ENCODE measurements at places on chromosomes 6 and 20.

GRCh38 chr20:17210983-17211382 is 15.9 kb upstream of the PCSK2 start:
- no peak for DNase-seq

DNA sequence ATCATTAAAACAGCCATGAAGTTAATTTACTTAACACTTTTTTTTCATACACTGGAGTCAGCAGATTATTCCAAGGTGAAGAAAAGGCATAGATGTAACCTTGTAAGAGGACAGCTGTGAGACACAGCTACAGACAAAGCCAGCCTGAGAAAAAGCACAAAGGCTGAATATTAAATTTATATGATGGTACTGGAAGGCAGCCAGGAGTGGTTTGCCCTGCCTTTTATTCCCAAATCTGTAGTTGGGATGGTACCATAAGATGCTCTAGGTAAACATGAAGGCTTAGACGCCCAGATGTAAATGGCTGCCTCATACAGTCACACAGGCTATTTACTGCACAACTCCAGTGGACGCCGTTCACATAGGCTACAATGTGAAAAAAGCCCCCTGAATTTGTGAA is 42.1 kb upstream of the LOC128125822 start:
- DNase-seq = no peak

DNA sequence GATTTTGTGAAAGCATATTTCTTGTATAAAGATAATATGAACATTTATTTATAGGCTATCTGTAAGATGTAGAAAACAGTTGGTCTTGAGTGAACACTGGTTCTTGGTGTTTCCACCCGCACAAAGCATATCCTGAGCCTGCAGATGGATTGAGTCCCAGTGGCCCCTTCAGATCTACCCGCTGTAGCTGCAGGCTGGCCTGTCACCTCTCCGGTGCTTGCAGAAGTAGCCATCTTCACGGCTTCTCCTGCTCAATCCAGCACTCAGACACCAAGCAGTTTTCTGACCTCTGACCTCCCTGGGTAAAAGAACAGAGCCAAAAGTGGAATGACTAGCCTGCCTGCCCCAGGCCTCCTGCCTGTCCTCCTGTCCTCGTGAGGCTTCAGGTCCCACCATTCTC is 22.7 kb downstream of the LYRM2 start:
- no peak for DNase-seq

- no peak for DNase-seq
Observed at GRCh38 chr20:34570859-34571306, 12.4 kb downstream of the MAP1LC3A start.

GRCh38 chr20:680638-681187 is 5.1 kb upstream of the SCRT2 start:
- DNase-seq = no peak

- no peak for DNase-seq
Observed at GRCh38 chr20:33664085-33664761, 2.1 kb downstream of the C20orf144 start.

GRCh38 chr6:107931894-107932293 is 26.1 kb downstream of the SEC63 start:
- no peak for DNase-seq

- no peak for DNase-seq
Observed at GRCh38 chr6:129921169-129921817, 60.2 kb upstream of the TMEM244 start.

DNA sequence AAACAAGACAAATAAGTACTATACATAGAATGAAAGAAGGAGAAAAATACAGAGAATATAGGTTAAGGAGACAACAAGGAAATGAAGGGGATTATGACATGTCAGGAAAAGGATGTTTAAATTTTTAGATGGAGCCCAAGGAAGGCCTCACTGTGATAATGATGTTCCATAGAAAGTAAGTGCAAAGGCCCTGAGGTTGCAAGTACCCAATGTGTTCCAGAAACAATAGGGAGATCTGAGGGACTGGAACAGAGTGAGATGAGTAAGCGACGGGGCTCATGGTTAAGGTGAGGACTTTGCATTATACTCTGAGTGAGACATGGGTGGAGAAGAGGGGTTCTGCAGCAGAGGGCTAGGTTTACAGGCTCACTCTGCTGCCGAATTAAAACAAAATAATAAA is 122.8 kb upstream of the BCLAF1 start:
- DNase-seq = no peak

- DNase-seq = no peak
Observed at GRCh38 chr6:108662702-108663101, 102.0 kb downstream of the FOXO3 start.

GRCh38 chr6:15096894-15097837 is 148.7 kb upstream of the JARID2 start:
- no peak for DNase-seq

DNA sequence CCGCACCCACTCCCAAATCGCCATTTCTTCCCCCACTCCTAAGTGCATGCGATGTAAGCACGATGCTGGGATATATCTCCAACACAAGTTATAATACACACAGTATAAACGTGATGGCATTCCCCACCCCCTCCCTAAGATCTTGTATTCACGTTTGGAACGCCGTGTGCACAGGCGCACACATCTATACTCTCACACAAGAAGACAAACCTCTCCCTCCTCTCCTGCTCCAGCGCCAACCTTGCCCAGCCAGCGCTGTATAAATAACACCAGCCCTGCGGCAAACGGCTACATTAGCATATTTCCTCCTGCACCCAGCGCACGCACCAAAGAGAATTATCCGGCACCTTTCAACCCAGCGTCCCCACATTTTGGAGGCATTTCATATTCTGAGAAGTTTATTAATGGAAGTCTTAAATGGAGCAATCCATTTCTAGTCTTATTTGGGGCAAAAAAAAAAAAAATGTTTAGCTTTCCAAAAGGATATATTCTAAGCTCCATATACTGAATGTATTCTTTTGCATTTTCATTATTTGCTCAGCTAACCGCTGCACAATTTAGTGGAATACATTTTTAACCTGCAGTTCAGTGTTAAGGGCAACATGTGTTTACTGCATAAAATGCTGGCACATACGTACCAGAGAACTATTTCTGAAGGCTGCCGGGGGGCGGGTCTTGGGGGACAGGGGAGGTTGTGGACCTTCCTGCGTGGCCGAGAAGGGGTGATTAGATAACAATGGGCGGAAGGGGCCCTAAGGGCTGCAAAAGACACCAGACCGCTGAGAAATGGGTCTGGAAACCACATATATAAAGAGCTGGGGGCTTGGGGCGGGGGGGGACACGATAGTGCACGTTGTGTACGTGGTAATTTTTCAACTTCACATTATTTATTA is 1.1 kb upstream of the SLC22A23 start:
- DNase-seq = no peak

DNA sequence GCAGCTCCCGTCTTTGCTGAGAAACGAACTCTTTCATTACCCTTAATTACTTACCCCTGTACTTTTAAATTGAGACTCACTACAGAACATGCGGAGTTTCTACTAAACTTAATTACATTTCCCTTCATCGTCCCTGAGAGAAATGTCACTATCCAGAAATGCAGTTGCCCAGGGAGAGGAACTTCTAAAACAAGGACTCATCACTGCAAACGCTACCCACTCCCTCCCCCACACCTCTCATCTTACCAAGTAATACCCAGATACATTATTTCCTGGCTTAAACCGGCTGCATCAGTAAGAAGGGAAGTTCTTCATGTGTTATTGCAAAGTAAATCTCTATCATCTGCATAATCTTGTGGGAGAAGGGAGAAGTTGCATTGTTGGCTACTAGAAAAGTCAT is 138.3 kb downstream of the IPCEF1 start:
- DNase-seq = no peak

- DNase-seq = no peak
Observed at GRCh38 chr20:44656448-44656847, 4.9 kb upstream of the ADA start.

DNA sequence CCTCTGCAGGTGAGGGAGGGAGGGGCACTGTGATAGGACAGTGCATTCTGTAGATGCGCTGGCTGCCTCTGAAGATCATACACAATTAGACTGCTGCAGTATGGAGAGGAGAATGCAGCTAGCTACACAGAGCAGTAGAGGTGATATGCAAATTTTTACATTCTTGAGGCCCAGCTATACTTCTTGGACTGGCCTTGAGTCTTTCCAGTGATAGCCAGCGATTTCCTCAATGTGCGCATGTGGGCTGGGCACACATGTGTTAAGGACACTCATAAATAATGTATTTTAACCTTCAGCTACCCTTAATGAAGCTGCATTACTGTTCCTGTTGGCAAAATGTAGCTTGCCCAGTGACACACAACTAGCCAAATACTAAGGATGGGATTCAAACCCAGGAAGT is 19.0 kb downstream of the TTPAL start:
- no peak for DNase-seq

- DNase-seq = no peak
Observed at GRCh38 chr6:159828074-159828473, 28.0 kb downstream of the PNLDC1 start.

DNA sequence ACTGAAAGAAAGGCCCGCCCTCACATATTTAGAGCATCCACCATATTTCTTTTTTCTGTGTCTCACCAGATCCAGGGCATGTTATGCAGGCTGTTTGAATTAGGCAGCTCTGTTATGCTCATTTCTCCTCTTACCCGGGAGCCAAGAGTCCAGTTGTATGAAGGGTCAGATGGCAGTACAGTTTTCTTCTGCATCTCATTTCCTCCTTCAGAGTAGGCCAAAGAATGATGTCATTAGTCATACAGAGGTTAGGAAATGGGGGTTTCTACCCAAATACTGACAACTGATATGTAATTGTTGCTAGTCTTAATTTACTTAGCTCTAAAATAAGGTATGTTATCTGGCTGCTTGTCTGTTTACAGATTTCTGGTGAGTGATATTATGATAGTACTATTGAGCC is 130.8 kb downstream of the SOBP start:
- DNase-seq = no peak

- DNase-seq = no peak
Observed at GRCh38 chr6:69816569-69816968, 19.8 kb upstream of the LMBRD1 start.

GRCh38 chr6:23728707-23729106 is 397.3 kb upstream of the NRSN1 start:
- peak; percentile 12 for DNase-seq

- no peak for DNase-seq
Observed at GRCh38 chr6:165820407-165820806, 157.4 kb upstream of the PDE10A start.

DNA sequence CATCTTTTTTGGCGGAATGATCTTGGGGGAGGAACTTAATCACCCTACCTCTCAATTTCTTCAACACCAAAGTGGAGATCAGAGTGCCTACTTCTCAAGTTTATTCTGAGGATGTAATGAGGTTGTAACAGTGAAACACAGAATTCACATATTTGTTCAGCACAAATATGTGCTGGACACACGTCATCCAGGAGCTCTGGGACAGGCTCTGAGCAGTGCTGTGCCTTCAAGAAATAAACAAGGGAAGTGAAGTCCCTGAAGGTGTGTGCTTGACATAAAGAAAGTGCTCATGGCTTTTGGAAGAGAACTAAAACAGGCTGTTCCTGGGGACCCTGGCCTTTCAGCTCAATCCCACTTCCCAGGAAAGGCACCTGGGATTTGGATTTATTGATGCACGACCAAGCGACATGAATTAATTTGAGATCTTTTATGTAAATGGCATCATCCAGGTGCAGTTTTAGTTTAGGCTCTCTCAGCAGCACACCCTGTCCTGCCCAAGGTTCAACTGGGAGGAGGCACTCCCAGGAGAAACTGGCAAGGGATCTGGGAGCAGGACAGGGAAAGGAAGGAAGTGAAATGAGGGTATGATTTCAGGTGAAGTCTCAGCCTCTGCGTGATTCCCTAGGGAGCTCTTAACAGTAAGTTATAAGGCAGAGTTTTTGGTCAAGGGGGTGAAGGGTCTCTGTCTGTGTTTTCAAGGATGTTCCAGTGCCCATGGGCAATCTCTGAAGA is 211.0 kb downstream of the FOXA2 start:
- no peak for DNase-seq

DNA sequence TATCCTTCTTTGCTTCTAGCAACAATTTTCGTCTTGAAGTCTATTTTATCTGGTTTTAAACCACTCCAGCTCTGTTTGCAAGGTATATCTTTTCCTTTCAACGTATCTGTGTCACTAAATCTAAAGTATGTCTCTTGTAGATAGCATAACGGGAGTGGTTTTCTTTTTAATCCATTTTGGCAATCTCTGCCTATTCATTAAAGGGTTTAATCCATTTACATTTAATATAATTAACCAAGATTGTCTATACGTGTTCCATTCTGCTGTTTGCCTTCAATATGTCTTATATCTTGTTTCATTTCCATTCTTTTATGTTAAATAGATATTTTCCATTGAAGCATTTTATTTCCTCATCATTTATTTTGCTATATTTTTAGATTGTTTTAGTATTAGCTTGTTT is 587.9 kb downstream of the C6orf118 start:
- DNase-seq = no peak

- DNase-seq = no peak
Observed at GRCh38 chr6:6612308-6612707, 23.8 kb downstream of the LY86 start.

GRCh38 chr20:35327074-35327976 is 35.1 kb upstream of the FAM83C start:
- DNase-seq = no peak

- no peak for DNase-seq
Observed at GRCh38 chr6:132084811-132085509, 133.8 kb upstream of the CCN2 start.

- no peak for DNase-seq
Observed at GRCh38 chr6:149459761-149460160, 25.1 kb downstream of the ZC3H12D start.

DNA sequence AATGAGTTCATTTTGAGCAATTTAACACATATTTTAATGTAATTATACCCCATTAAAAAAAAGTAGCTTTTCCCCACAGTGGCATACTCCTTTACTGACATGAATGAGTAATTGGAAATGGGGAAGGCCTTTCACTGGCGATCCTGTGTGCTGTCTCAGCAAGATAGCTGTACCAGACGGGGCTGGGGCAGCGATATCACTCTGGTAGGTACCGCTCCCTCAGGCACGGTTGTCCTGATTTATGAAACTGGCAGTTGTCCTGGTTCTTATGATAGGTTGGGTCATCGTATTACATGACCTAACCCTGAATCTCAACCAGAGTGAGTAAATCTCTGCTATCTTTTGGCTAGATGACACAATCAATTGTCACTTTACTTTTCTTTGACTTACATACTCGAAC is 355.0 kb upstream of the MAP3K7 start:
- DNase-seq = no peak

DNA sequence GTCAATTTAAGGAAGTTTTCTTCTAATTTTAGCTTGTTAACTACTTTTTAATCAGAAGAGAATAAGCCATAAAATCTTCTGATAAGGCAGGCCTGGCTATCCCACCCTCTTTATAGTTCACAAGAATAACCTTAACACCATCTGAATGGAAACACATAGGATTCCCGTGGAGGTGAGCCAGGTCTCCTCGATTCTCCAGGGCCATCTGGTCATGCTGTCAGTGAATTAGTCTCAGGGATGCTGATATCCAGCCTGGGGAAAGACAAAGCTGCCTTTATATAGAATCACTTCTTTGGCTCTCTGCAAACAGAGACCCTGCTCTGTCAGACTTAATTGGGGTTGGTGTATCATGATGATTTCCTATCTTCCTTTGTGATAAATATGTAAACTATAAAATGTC is 30.1 kb upstream of the TAGAP start:
- no peak for DNase-seq

GRCh38 chr6:107987805-107988204 is 29.8 kb upstream of the SEC63 start:
- no peak for DNase-seq
